Inflammatory macrophage (primary cell): ENCODE measurements at places on chromosomes 4 and X.

DNA sequence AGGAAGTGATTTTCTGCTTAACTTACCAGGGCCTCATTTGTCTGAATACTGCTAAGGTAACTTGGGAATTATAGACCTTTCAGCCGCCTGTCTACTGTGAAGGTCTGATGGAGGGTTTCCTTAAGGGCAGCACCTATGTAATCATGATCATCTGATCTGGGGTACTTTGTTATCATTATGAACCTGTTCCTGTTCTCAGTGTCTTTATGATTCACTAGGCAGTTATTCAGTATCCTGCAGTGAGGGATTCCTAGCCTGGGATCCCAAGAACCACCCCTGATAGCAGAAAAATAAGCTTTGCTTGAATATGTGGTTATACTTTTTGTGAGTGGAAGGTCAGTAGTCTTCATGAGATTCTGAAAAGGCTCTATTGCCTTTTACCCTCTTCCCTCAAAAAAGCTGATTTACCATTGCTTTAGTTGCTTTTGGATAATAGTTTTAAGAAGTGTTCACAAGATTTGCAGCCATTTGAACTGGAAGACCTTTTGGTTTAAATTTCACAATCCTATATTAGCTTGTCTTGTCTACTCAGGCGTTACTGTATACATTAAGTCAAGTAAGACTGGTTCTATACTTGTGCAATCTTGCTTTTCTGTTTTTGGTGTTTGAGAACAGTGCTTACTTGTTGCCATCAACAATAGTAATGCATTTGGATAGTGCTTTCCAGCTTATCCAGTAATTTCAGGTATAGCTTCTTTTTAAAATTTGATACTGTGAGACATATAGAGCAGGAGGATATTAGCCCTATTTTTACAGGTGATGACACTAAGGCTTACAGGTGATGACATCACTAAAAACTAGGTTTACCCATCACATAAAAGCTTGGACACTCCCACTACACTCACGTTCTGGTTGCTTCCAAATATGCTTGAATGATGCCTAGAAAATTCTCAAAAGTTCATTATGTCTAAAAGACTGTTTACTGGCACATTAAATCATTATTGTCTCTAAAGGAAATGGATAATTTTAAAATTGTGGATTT is 60.0 kb downstream of the FHIP1A start:
- DNase-seq: no peak

- no peak for DNase-seq
Measured at GRCh38 chr4:19095491-19096046, 1074.0 kb upstream of the LCORL start.

- no peak for DNase-seq
Measured at GRCh38 chr4:60913002-60913401, 287.1 kb upstream of the ADGRL3 start.

DNA sequence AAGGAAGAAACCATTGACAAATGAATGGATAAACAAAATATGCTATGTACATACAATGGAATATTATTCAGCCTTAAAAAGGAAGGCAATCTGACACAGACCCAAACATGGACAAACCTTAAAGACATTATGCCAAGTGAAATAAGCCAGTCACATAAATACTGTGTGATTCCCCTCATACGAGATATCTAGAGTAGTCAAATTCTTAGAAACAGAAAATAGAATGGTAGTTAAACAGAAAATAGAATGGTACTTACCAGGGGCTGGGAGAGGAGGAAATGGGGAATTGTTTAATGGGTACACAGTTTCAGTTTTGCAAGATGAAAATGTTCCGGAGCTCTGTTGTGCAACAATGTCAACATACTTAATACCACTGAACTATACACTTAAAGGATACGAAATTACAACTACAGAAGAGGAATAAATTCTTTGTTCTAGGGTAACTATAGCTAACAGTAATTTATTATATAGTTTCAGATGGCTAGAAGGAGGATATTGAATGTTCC is 47.8 kb upstream of the DUSP21 start:
- DNase-seq: peak; percentile 29

- no peak for DNase-seq
Measured at GRCh38 chrX:68941385-68941952, 112.6 kb downstream of the EFNB1 start.

DNA sequence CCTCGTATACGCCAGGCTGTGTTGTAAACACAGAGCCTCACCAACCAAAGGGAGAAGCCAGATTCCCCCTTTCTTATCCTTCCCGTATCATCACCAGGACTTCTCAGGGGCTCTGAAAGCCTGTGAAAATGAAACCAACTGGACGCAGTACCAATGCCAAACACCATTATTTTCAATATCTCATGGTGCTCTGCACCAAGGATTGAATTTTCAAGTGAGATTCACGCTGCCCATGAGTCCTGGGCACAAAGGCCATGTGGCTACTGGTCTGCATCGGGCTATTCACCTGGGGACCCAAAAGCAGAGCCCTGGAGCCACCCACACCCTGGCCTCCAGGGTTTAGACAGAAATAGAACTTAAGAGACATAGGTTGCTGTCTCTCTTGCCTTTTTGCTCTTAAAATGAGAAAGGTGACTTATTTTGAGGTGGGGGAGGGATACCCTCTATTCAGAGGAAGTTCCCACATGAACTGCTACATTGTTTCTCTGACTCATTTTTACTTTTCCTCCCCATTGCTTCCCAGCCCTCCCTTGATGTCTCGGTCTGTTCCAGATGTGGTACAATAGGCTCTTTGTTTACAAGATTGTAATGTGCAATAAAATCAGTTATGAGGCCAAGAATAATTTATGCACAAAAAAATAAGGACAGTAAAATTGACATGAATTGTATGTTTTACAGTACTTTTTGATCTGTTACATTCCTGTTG is 55.4 kb downstream of the MAML3 start:
- no peak for DNase-seq

GRCh38 chr4:178894126-178894525 is 1451.9 kb upstream of the AGA start:
- DNase-seq: no peak

- DNase-seq: no peak
Measured at GRCh38 chr4:150572704-150573504, 9.0 kb upstream of the MAB21L2 start.

DNA sequence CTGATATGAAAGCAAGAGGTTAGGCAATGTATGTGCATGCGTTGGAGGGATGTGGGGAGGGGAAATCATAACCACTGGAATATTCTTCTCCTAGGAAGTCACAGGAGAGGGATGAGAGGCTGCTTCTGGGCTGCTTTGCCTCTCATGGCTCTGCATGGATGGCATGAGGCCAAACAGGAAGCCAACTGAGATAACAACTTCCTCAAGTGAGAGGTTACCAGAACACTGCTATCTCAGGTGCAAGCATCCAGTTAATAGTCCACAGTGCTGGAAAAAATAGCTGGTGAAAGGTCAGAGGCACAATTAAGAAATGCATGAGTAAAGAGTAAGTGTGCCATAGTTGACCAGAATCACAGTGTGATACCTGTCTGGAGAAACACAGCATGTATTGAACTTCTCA is 113.3 kb downstream of the ELOVL6 start:
- DNase-seq: no peak

DNA sequence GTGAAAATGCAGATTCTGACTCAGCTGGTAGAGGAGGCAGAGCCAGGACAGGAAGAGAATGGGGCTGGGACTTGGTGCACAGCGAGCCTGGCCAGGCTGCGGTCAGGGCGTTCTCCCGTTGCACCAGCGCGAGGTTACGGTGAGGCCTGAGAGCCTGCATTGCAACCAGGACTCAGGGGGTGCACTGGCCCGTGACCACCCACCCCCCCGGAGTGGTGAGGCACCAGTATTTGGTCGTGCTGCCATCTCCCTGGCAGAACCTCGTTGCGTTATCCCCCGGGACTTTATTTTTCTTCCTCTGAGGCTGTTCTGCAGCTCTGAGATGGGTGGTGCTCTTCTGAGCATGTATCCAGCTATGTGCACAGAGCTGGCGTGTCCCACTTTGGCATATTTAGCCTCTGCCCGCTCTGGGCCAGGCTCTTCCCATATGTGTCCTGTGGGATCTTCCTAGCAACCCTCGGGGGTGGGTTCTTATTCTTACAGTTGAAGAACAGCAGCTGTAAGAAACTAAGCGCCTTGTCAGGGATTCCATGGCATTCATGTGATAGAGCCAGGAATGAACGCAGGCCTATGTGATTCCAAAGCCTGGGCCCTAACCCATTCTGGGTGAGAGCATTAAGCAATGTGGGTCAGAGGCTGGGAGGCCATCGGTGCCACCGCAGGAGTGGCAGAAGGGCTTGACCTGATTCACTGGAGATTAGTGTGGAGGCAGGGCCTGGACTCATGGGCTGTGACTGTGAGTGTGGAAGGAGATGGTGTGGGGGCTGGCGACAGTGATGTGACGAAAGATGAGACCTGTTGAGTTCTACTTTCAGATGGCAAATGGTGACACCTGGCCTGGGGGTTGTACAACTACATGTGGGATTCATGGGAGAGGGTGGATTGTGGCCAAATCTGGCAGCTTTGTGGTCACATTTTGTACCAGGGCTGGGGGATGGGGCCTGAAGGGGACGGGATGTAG is 3.1 kb downstream of the TADA2B start:
- no peak for DNase-seq

GRCh38 chr4:98586962-98587354 is 71.5 kb downstream of the TSPAN5 start:
- no peak for DNase-seq

DNA sequence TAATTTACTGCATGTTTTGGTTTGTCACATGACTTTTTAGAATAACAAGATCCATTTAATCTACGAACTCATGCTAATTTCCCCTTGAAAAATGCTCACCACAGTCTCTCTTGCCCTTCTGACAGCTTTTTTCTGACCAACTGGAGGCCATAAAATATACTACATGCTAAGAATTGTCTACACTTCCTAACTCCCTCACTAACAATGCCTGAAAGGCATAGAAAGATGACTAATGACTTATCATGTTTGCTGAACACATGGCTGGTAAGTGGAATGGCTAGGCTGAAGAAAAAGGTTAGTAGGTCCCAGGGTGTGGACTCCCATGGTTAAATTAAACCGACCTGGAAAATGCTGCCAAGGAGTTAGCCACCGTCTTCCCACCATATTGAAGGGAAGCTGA is 309.9 kb downstream of the SPOCK3 start:
- DNase-seq: no peak

- DNase-seq: no peak
Measured at GRCh38 chr4:101067383-101067782, 279.9 kb downstream of the PPP3CA start.

GRCh38 chr4:164924670-164925238 is 47.8 kb downstream of the APELA start:
- DNase-seq: no peak

- no peak for DNase-seq
Measured at GRCh38 chrX:153767674-153768055, 3.6 kb downstream of the PLXNB3 start.

- no peak for DNase-seq
Measured at GRCh38 chr4:33160126-33160525, 2440.0 kb downstream of the PCDH7 start.

DNA sequence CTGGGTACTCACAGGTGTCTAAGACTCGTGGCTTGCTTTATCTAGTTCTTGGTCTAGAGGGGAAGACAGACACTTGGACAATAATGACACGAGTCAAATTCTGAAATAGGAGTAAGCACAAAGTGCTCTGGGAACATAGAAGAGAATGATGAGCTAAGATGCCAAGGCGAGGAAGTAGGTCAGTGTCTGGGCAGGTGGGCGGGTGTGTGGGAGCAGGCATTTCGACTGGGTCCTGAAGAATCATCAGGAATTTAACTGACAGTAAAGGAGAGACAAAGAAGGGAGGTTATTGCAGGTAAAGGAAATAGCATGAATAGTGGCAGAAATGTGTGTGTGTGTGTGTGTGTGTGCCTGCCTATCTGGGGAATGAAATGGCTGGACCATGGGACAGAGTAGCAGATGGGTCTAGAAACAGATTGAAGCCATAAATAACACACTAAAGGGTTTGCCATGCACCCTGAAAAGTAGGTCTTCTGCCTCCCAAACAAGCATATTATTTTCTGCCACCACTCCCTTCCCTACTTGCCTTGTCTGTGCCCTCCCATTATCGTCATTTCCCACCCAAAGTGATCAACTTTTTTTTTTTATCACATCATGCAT is 58.4 kb upstream of the SLC25A43 start:
- DNase-seq: peak; percentile 30
